ENCODE measurements at places on chromosomes 12 and 14.

GRCh38 chr12:21571046-21571445 is 33.6 kb downstream of the GYS2 start:
- DNase-seq, result no peak

DNA sequence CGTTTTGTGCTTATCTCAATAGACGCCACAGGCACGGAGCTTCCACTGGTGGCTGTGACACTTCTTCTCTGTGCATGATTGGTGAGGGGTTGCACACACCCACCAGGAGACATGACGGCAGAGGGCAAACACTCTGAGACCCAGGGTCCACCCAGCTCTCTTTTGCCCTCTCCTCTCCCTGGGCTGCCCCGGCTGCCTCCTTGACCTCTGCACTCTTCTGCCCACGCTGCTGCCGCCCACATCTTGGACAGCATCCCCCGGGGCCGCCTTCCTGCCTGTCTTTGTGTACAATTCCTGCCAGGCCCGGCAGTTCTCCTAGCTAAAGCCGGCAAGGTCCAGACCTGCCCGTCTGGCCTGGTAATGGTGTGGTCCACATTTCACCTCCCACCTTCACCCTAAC is 44.7 kb downstream of the DPF3 start:
- DNase-seq, result no peak

DNA sequence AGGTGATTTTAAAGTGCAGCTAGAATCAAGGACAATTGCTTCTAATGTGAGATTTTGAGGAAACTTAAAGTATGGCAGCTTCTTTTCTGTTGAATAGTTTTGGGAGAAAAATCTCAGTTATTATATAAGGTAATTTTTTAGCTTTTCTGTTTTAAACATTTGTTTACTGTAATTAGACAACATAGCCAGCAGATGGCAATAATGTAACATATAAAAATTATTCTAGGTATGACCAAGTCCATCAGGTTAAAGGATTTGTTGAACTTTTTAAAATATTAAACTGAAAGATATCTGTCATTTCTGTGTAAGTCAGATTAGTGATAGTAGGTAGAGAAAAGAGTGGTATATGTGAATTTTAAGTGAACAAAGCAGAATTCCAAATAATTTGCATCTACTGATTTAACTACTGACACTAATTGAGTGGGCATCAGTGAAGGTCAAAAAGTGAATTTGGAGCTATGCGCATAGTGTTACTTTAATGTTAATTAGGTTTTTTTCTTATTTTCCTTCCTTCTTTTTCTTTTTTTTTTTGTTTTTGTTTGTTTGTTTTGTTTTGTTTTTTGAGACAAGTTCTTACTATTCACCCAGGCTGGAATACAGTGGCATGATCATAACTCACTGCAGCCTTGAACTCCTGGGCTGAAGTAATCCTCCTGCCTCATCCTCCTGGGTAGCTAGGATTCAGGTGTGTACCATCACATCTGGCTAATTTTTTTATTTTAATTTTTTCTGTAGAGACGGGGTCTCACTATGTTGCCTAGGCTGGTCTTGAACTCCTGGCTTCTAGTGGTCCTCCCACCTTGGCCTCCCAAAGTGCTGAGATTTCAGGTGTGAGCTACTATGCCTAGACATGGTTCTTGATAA is 18.6 kb downstream of the PRORP start:
- DNase-seq, result peak; percentile 29

DNA sequence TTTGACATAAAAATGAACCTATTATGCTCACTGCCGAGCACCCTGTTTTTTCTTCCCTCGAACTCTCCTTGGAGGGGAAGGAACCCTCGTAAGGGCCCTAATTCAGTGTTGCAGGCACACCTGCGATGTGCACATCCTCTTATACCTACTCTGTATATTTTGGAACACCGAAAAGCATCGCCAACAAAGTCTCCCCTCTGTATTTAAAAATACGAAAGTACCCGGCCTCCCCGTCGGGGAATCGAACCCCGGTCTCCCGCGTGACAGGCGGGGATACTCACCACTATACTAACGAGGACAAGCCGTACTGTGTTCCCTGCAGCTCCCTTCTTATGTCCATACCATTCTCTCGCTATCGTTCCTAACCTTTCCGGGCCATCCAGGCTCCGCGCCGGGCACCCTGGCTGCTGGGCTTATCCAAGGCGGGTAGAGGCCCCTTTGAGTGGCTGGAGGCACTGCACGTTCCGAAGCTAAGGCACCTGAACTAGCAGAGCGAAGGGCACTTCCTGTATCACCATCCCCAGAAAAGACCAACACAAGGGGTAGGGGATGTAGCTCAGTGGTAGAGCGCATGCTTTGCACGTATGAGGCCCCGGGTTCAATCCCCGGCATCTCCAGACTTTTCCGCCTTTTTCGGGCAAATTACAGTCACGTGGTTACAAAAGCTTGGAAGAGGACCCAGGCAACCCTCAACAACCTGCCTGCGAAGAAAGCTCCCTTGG is 25.1 kb upstream of the UBC start:
- DNase-seq, result no peak

DNA sequence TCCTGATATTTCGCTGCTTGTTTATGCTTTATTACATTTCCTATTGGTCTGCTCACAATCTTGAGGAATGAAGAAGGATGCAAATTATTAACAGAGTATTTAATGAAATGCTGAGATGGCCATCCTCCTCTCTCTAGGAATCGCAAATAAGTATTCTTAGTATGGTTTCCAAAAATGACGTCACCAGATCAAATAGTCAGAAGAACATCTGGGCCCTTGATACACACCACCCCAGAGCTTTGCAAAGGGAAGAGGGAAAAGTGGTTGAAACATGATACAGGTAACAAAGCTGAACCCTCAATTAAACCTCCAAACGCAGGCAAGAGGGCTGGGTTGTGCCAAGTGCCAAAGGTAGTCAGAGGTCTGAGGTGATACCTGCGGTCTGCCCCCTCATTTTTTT is 107.3 kb downstream of the BCL11B start:
- no peak for DNase-seq

GRCh38 chr14:20516921-20517320 is 11.6 kb downstream of the RNASE10 start:
- no peak for DNase-seq

- peak; percentile 42 for DNase-seq
These were observed 13.6 kb upstream of the TPCN1 start for GRCh38 chr12:113207613-113208040.
